Activated T-cell treated with anti-CD3 and anti-CD28 coated beads, Interleukin-2, amount 50 U/mL, for 4 hours (primary cell): ENCODE measurements at places on chromosomes 1 and 21.

GRCh38 chr1:185260611-185261010, 56.4 kb downstream of the IVNS1ABP start:
- no peak for DNase-seq

GRCh38 chr1:81437649-81438048, 363.1 kb upstream of the ADGRL2 start:
- DNase-seq: no peak

- DNase-seq: no peak
Observed at GRCh38 chr1:12475101-12475500, 142.9 kb downstream of the DHRS3 start.

- DNase-seq: no peak
Observed at GRCh38 chr1:81699234-81699633, 101.5 kb upstream of the ADGRL2 start.
